ENCODE measurements at places on chromosomes 12 and 14.

- no peak for DNase-seq
Measured at GRCh38 chr12:122943196-122943595, 23.1 kb downstream of the ABCB9 start.

GRCh38 chr14:89700801-89701200 is 253.7 kb downstream of the EFCAB11 start:
- DNase-seq: no peak

GRCh38 chr14:58864751-58865513 is 227.2 kb downstream of the DACT1 start:
- no peak for DNase-seq

GRCh38 chr12:99619389-99620158 is 28.0 kb upstream of the GARIN6 start:
- no peak for DNase-seq

DNA sequence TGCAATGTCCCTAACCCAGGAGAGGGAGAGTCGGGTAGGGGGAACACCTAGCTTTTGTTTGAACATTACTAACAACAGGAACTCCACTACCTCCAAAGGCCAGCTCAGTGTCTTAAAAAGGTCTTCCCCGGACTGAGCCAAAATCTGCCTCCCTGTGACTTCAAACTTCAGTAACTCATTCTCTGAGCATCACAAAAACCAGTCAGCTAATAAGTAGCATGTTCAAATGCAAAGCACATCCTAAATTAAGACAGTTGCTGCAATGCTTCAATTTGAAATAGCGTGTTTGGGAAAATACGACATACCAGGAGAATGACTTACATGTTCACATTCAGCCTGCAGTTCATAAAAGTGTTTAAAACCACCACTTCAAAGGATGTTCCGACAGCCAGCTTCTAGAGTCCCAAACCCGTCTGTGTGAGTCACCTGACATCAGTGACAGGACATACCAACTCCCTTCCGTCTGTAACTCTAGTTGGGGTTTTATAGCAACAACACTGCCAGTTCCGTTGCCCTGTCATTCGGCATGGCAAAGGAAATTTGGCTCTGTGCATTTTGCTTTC is 13.0 kb downstream of the ZFP36L1 start:
- peak; percentile 90 for DNase-seq

GRCh38 chr14:99522457-99522891 is 41.3 kb downstream of the CCNK start:
- no peak for DNase-seq

DNA sequence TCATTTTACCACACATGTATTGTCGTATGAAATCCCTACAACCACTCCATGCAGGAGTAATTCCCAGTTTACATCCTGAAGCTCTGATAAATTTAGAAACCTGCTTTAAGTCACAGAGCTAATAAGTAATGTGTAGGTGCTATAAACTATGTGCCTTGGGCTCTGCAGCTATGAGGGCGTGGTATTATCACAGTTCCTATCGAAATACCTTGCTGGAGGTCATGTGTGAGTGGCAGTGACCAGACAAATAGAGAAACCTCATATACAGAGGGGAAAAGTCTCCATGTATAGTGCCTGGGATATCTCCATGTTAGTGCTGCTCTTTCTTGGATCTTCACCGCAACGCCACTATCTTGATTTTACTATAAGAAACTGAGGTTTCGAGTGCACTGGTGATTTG is 883 bp upstream of the TBC1D15 start:
- no peak for DNase-seq

DNA sequence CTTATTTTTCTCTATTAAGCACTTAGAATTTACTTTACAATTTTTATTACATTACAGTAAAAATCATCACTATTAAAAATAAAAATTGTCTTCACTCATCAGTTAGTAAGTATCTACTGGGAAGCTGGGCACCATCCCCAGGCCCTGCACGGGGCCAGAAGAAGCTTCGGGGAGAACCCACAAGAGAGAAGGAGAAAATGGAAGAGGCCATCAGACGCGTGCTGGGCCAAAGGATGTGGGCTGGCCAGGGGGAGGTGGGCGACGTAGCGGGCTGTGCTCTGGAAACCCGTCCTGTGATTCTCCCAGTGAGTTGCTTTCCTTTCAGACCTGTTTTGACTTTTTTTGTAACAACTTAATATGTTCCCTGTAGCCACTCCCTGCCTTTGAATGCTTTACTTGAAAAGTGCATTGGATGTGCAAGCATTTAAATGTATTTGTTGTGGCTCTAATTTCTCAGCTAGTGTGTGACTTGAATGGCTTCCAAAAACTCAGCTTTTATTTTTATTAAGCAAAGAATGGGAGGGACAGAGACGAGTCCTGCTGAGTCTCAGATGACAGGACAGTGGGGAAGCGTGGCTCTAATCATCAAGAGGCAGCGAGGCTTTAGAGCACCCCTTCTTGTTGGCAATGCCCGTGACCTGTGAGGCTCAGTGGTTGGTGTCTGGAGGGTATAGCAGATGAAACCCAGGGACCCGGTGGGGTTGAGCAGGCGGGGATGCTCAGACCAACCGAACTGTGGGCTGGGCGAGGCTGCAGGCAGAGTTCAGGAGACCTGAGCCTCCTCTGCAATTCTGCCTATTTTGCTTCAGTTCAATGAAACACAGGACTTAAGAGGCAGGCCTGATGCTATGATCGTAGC is 38.8 kb downstream of the SYNE3 start:
- no peak for DNase-seq

GRCh38 chr12:104303538-104304151 is at the start of gene EID3:
Gene EID3 (plus strand): TSS chr12:104303739. CDS start chr12:104303935, 196 bp downstream.
- peak; percentile 87 for DNase-seq

GRCh38 chr12:8561011-8561410 is 20.3 kb upstream of the CLEC4E start:
- DNase-seq: no peak

GRCh38 chr12:116650585-116651087 is 87.2 kb downstream of the SPRING1 start:
- DNase-seq: no peak

GRCh38 chr12:25557830-25558436 is 4.8 kb upstream of the LMNTD1 start:
- DNase-seq: no peak

DNA sequence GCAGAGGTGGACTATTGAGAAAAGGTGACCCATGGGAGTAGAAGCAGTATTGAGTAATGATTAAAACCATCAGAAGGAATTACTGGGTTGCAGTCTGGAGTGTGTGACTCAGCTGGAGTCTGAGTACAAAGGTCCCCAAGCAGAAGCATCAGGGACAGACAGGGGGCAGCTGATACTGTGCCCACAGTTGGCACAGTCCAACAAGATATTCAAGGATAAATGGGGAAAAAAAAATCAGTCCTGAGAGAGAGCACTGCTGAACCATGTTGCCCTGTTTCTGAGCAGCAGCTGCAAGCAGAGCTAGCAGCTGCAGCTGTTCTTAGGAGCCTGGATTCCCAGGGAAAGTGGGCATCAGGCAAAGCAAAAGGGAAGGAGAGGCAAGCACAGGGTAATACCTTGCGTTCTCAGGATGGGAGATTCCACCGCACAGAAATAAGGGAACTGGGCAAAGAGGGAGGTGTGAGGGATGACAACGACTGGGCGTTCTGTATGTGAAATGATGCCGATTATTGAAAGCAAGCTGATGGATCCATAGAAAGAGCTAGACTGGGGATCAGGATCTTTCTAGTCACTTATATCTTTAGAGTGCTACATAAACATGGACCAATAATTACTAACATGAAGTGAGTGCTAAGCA is 17.7 kb downstream of the NEUROD4 start:
- no peak for DNase-seq

GRCh38 chr14:98926146-98926545 is 345.9 kb downstream of the BCL11B start:
- no peak for DNase-seq

DNA sequence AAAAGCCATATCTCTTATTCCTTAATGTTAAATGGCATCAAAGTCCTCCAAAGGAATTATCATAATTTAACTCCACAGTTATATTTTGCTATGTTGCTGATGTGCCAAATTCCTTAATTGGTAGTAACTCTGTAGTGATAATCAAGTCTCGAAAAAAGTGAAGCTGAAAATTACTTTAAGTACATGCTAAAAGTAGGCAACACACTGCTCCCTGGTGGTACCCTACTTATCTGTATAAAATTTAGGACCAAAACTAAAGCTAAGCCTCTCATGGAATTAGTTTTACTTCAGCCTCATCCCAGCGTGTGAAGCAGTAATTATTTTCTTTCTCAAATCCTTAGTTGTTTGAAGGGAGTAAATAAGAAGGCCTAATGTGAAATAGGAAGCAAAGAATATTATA is 132.8 kb downstream of the TTLL5 start:
- DNase-seq: no peak

DNA sequence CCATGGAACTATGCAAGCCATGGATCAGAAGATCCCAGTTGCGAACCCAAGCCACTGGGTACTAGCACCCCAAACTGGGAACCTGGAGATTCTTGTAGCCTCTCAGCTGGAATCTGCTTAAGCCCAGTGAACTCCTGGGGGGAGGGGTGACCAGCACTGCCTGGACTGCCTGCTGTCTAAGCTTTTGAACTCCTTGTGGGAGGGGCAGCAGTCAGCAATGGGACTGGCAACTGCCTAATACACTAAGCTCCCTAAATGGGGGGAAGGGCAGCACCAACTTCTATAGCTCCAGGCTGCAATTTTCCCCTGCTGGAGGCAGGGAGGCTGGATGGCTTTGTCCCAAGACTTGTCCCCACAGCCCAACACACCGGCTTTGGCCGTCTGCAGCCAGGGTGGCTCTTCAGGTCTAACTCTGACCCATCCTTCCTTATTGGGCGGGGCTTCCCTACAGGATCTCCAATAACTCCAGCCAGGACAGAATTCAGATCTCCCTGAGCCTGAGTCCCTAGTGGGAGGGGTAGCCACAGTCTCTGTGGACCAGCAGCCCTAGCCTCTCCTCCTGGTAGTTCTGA is 485.1 kb downstream of the SOX5 start:
- no peak for DNase-seq

DNA sequence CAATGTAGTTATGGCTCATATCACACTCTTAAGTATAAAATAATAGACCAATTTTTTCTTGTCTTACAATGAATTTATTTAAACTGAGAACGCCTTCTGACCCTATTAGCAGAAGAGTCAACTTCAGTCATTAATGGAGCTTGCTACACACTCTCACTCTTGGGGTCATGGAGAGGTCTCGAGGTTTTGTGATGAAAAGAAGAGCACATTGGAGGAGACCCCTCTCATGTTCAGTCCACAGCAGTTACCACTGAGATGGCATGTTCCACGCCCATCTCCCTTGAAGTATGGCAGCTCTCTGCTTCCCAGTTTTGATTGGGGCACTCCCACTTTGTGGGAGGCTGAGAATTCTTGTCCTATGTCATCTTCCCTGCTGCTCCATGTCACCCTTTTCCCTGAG is 266.4 kb downstream of the RPS29 start:
- no peak for DNase-seq

DNA sequence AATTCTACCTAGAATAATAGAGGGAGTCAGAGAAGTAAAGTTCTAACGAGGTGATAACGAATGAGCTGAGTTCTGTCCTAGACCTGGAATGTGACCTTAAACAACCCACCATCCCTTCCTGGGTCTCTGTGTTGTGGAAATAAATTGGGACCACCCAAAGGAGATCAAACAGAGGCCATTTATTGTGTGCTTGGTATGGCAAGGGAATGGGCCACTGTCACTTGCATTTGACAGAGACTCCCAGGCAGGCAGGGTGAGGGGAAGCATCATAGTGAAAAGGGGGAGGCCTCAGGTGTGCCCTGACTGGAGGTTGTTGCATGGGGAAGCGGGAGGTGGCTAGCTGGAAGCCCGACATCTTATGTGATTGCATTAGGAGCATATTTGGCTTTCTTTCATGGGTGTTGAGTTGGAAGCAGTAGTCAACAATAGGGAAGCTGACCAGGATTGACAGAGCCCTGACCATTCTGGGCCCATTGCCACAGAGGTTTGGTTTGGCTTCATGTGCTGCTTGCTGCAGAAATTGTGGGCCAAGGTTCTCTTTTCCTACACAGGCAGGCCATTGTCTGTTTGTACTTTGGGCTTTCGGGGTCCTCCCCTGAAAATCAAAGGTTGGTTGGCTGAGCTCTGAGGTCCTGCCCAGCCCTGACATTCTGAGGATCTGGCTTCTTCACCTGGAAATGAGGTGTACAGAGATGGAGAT is 17.6 kb upstream of the FAM181A start:
- DNase-seq: no peak

DNA sequence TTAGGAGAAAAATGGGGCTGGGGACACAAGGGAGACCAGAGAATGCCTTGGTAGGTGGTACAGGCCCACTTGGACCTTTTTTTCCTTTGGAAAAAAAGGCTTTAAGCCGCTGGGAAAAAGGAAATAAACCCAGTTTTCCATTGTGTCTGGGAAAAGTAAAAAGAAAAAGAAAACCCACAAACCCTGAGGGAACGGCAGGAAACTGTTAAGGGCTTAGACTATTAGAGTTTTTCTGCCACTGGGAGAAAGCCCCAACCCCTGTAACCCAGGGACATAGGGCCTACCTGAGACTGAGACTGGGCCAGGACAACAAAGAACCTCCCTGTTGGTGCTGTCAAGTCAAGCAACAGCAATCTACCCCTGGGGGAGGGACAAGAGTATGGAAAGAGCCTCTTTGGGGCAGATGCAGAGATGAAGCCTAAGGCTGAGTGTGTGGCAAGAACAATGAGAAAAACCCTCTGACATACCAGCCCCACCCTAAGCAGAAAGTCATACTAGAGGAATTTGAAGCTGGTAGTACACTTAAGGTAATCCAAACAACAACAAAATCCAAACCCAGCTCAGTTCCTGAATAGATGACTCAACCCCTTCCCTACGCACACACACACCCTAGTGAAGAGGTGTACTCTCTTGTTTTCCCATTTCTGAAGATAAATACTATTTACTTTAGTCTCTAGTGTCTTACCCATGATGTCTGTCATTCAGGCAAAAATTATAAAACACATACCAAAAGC is 22.8 kb downstream of the ATF1 start:
- DNase-seq: no peak

DNA sequence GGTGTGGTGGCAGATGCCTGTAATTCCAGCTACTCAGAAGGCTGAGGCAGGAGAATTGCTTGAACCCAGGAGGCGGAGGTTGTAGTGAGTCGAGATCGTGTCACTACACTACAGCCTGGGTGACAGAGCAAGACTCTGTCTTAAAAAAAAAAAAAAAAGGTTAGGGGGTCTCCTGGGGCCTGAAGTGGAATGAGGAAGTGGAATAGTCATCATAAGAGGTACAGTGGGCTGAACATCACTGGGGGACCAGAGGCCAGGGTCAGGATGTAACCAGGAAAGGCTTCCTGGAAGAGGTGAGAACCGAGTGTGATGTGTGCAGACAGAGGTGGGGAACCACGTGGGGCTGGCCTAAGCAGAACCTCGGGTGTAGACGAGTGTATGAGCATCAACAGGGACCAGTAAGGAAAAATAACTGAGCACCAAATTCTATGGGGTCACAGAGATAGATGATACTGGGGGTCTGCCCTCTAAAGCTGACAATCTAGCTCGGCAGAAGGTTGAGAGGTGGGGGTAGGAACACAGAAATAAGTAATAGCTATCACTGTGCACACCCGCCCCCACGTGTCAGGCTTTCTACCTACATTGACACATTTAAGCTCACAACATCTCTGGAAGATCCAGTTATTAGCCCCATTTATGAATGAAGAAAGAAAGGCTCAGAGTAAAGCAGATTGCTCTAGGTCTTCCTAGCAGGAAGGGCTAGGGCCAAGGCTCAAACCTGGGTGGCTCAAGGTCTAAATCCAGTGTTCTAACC is 5.0 kb upstream of the COX6A1 start:
- DNase-seq: no peak

GRCh38 chr14:96844857-96845570 is 47.8 kb downstream of the VRK1 start:
- no peak for DNase-seq

GRCh38 chr12:61916831-61917230 is 343.4 kb upstream of the USP15 start:
- no peak for DNase-seq
